ENCODE measurements at places on chromosomes 4 and X. TPM values are rescaled to one million over a fixed set of nuclear protein-coding genes. Genes with fewer than 3 reads are reported as not detected.

NLGN4X gene
- polyA plus RNA-seq, result not detected

NUDT10 gene
- polyA plus RNA-seq, result not detected

FDCSP gene
- polyA plus RNA-seq, result not detected

MAGEB2 gene
- not detected for polyA plus RNA-seq

SAGE1 gene
- polyA plus RNA-seq, result not detected

BEX1 gene
- polyA plus RNA-seq, result 0.45 TPM

ZNF732 gene
- not detected for polyA plus RNA-seq

SSX4 gene
- not detected for polyA plus RNA-seq

MSL3 gene
- polyA plus RNA-seq, result 75.5 TPM

Data from naive B cell (primary cell).